ENCODE measurements at places on chromosomes 4 and X. TPM values are rescaled to one million over a fixed set of nuclear protein-coding genes. Genes with fewer than 3 reads are reported as not detected.

DNA sequence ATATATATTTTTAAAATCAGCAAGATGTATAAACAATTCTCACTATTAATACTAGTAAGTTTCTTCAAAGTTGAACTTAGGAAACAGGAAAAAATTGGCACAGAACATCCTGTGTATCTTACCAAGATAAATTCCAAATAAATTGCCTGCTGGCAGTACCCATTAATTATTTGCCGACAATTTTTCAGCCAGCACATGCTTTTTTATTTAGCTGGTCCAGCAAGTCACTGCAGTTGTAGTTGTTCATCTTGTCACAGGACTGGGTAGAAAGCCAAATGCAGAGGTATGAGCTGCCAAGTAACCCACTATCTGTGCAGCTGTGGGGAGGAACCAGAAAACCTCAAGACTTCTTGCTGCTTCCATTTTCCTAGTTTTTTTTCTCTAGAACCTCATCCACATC, 113.4 kb downstream of the PACRGL start:
- no peak for DNase-seq

- DNase-seq = no peak
Observed at GRCh38 chr4:6217716-6218381, 17.5 kb upstream of the JAKMIP1 start.

- no peak for DNase-seq
Observed at GRCh38 chr4:8836664-8837171, 34.9 kb downstream of the HMX1 start.

DNA sequence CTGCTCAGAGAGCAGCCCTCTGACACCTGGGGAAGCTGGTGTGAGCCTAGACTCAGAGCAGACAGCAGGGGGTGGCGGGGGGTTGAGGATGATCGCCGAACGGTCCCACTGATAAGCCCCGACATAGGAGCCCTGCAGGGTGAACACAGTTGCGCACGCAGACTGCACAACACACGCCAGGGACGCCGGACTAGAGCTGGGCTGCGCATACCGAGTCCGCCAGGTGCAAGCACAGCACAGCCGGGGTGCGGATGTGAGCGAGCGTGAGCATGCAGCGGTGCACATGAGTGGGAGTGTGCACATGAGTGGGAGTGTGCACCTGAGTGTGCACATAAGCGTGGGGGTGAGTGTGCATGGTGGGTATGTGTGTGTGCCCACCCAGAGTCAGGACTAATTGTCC, 36.7 kb downstream of the FAM53A start:
- no peak for DNase-seq

DNA sequence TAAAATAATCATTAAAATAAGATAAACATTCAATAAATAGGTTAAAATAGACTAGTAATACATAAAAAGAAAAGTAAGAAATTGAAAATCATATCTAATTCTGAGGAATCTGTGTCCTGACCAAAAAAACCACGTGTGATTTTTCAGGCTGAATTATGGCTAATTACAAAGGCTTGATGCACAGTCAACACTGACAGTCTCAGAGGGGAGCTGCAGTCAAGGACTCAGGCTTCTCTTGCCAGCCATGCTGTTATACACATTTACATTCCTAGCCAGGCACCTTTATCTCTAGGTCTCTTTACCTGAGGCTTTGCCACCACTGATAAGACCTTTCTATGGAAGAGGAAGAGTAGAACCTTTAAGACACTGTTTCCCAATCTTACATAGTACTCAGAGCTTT, 1737.7 kb upstream of the PCDH10 start:
- no peak for DNase-seq

DNA sequence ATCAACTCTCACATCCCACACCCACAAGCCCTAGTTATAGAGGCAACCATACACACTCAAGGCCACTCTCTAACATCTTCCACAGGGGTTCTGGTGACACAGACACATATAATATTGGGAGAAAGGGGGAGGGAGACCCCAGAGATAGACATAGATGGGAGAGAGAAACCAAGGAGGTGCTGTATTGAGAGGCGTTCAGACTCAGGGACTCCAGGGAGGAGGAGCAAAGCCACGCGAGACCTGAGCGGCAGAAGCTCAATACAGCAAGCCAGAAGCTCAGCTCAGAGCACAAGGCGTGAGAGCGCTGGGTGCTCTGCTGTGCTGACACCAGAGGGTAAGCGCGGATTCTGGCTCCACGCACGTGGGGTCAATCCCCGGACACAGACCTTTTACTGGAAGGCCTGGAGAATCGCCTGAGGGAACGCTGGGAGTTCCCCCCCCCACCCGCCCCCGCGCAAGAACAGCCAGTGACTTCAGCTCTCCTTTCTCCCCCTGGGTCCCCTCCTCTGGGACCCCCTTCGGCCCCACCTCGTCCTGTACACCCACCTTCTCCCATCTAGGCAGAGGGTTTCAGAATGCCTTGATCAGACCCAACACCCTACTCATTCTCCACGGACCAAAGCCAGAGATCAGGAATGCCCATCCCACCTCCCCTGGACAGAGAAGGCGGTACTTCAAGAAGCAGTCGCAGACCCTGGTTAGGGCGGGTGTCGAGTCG, 8.7 kb downstream of the MSX1 start:
- DNase-seq = no peak

DNA sequence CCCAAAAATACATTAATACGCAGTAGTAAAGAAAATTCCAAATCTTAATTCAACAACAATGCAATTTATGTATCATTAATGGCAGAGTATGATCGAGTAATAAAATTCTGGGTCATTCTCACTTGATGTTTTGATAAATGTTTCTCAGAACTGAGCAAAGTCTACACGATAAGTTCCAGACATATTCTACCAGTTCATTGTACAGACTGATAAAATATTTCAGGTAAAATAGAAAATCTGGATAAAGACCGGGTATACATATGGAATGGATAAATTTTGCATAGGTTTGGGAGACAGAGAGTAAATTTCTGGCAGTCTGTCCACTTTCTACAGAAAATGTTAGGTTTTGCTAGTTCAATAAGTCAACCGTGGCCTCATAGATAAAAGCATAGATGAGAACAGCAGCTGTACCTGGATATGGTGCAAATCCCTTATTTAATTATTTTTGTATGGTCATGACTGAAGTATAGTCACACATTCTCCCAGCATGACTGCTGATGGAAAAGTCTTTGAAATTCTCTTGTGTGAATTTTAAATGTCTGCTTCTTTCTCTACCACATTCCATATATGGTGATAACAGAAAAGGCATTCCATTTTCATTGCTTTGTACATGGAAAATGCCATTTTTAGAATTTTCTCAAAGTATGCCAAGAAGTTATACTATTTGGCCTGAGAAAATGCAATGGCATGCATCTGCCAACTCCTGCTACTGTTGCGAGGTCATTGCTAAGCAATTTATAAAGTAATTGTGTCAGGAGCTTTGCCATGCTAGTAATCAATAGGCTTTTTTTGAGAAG, 301.9 kb upstream of the ARSJ start:
- DNase-seq = peak; percentile 43

DNA sequence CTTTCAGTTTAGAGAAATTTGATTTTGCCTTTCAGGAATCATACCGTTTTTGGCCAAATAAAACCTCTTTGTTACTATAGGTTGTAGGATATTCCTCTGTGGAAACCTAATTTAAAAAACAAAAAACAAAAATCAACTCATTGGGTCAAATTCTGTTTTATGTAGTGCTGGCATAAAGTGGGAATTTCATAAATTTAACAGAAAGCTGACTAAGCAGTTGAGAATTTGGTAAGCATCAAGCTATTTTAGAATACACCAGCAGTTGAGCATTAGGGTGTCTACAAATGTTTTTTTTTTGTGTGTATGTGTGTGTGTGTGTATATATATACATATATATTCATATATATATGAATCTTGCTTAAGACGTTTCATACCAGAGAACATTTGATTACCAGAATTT, 47.4 kb downstream of the C4orf33 start:
- no peak for DNase-seq

GRCh38 chr4:68572653-68573170, 3.4 kb downstream of the UGT2B17 start:
- no peak for DNase-seq

DNA sequence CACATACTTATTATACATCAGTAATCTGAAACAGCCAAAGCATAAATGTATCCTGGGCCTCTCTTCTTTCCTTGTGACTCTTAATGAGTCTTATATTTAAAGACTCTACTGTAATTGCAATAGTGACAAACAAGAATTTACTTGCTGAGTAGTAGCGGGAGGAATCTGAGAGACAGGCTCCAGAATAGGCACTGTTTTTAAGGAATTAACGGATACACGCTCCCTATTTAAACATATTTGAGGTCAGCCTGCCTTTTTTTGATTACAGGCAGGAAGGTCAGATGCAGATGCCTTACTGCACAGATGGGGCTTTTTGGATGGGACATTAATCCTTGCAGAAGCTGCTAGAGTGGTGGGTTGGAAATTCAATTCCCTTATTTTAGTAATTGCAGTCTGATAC, 196.3 kb upstream of the ANXA3 start:
- DNase-seq = no peak

- DNase-seq = no peak
Observed at GRCh38 chrX:153783378-153784013, 2.7 kb downstream of the SRPK3 start.

DNA sequence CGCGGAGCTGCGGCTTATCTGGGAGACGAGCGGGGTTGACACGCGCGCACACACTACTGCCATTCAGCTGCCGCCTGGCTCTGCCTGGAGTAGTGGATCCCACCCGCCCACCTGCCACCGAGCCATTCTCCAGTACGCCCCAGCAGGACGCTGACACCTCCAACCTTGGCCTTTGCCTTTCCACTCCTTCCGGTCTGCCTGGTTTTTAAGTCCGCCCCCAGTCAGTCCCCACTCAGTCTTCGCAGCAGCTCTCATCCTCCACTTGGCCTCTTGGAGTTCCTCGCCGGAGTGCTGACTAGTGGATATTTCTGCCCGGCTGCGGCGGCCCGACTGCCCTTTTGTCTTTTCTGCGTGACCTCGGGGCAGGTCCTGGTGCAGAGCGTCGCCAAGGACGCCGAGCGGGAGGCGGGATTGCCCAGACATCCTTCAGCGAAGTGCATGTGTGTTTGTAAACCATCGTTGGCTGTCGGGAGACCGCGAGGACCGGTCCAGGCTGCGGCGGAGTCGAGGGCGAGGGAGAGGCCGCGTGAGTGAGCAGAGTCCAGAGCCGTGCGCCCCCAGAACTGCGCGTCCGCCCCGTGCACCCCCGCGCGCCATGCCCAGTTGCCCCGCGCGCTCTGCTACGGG, 1.1 kb downstream of the SLIT2 start:
- no peak for DNase-seq

DNA sequence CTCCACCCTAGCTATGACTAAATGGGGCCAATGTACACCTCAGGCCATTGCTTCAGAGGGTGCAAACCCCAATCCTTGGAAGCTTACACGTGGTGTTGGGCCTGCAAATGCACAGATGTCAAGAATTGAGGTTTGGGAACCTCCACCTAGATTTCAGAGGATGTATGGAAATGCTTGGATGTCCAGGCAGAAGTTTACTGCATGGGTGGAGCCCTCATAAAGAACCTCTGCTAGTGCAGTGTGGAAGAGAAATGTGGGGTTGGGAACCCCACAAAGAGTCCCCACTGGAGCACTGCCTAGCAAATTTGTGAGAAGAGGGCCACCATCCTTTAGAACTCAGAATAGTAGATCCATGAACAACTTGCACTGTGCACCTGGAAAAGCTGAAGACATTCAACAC, 284.1 kb downstream of the ANTXR2 start:
- DNase-seq = no peak

- no peak for DNase-seq
Observed at GRCh38 chrX:116292183-116292582, 121.6 kb downstream of the AGTR2 start.

DNA sequence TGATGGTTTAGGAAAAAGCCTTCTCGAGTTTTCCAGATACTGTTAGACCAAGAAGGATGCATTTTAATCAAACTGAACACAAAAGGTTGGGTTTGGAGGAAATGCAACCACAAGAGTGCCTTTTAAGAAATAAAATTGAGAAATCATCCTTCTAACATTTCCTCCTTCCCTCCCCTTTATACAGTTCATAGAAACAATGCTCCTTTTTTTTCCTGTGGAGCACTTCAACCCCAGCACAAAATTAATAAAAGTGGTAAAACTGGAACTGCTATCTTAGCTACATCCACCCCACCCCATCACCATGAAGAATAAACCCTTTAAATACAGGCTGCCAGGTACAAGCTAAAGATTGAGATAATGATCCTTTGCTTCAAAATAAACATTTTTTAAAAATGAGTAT, 211.1 kb downstream of the RELL1 start:
- DNase-seq = no peak

- DNase-seq = no peak
Observed at GRCh38 chrX:111505783-111506182, 5.7 kb upstream of the SERTM2 start.

DNA sequence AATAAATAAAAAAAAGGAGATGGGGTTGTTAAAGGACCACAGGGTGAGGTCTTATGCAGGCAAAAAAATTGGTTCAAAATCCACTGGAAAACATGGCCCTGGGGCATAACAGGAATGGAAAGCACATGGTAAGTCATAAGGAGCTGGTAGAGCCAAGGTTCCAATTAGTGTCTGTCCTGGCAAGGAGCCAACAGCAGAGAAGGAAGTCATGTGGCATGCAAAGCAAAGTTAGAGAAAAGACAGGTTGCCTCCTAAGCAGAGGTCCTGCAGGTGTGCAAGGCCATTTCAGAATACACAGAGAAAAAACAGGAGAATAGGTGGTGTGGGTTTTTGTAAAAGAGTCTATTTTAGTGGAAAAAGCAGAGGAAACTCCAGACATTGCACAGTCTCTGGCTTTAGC, 1881.7 kb downstream of the ARAP2 start:
- no peak for DNase-seq

- no peak for DNase-seq
Observed at GRCh38 chr4:169573889-169574288, 38.5 kb downstream of the NEK1 start.

GRCh38 chr4:15805583-15806517, 27.7 kb downstream of the CD38 start:
- DNase-seq = peak; percentile 28

Gene BRS3
- not detected for total RNA-seq

Gene SLC10A4
- total RNA-seq = not detected

Gene GNRHR
- not detected for total RNA-seq

Gene SYNPO2
- total RNA-seq = 0.10 TPM

Gene TMEM175
- 27.5 TPM for total RNA-seq

Gene TEC
- total RNA-seq = not detected

Gene ZNF182
- 4.2 TPM for total RNA-seq

Gene EIF2S3
- total RNA-seq = 370 TPM

Gene BEX5
- total RNA-seq = not detected

Gene MAP7D3
- total RNA-seq = 8.6 TPM
